Colonic mucosa (tissue), 4 donors: ENCODE measurements at places on chromosomes 4 and X. TPM values are rescaled to one million over a fixed set of nuclear protein-coding genes. Genes with fewer than 3 reads are reported as not detected.

DNA sequence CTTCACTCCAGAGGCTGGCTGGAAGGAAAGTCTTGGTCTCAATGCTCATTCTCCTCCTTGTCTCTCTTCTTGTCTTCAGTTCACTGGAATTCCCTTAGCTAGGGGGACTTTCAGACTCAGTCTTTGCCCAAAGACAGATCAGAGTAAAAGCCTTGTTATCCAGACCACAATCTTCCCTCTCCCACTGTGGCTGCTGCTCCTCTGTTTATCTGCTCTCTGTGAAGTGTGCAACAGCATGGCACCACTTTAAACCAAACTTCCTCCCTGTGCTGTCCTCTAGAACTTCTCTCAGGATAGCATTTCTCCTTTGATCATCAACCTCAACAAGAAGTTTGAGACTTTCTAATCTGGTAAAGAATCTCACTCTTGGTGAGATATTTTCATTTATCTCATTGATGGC lies 530.1 kb upstream of the SLIT2 start:
- no peaks in the 10 kb centered on the region for H3K36me3 ChIP-seq
- no peaks in the 10 kb centered on the region for H3K4me1 ChIP-seq
- no peak overlapping the region for H3K27ac ChIP-seq
- DNase-seq = no peak
- no peaks in the 10 kb centered on the region for H3K27me3 ChIP-seq

GRCh38 chrX:31170792-31171191 lies 99.0 kb upstream of the FTHL17 start:
- no peak overlapping the region for H3K4me3 ChIP-seq
- DNase-seq = no peak
- H3K27me3 ChIP-seq = no peaks in the 10 kb centered on the region
- no peaks in the 10 kb centered on the region for H3K36me3 ChIP-seq

DNA sequence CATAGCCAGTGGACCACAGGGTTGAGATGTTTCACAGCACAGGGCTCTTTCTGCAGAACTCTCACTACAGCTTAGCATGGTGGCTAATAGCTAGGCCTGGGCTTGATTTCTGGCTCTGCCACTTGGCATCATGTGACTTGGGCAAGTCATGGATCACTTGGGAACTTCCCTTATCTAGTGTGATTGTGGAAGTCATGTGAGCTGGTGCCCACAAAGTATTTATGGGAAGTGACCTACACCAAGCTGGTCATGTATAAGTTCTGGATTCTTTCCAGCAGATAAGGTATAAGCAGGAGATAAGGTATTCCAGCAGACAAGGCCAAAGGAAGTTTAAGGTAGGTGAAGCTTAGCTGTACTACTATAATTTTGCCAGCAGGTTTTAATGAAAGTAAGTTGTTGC lies 61.0 kb downstream of the REELD1 start:
- H3K4me1 ChIP-seq = no peaks in the 10 kb centered on the region
- no peaks in the 10 kb centered on the region for H3K36me3 ChIP-seq
- no peaks in the 10 kb centered on the region for H3K27me3 ChIP-seq
- H3K27ac ChIP-seq = no peak overlapping the region
- H3K4me3 ChIP-seq = no peak overlapping the region

- H3K27ac ChIP-seq = no peak overlapping the region
- H3K27me3 ChIP-seq = no peaks in the 10 kb centered on the region
- no peak for DNase-seq
- no peaks in the 10 kb centered on the region for H3K4me1 ChIP-seq
Observed at GRCh38 chr4:163988865-163989264, 494.4 kb downstream of the TMA16 start.

DNA sequence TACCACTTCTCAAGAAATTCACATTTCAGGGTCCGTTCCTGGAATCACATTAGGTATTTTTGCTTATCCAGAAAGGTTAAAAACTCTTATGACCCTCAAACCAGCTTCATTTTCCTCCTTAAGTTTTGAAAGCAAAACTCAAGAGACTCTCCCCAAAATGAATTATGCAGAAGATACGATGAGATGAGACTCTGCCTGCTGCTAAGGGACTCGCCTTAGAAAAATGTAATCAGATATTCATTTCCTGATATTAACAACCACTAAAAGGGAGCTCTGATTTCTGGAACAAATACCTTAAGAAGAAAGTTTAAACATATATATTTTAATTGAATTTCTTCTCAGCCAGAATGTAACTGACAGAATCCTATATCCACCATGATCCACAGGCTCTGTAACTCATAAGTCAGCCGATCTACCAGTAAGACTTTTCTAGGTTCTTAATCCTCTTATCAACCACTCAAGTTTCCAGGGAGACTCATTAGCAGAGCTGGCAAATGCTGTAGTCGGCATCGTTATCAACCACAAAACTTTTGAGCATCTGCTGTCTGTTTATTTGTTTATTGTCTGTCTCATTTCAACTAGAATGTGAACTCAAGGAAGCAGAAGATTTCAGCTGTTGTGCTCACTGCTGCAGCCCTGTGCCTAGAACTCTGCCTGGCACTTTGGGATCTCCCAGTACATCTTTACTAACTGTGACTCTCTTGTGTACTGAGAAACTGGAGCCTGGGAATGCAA lies 112.5 kb downstream of the LDB2 start:
- no peak overlapping the region for H3K4me3 ChIP-seq
- H3K36me3 ChIP-seq = no peaks in the 10 kb centered on the region
- no peaks in the 10 kb centered on the region for H3K4me1 ChIP-seq

CFAP99 gene
- 0.32 TPM for total RNA-seq

F8 gene
- 3.5 TPM for total RNA-seq

CFAP299 gene
- not detected for total RNA-seq

GRCh38 chr4:33941854-33942253 lies 2302.5 kb downstream of the ARAP2 start:
- no peak for DNase-seq
- H3K4me3 ChIP-seq = no peak overlapping the region
- no peak overlapping the region for H3K27ac ChIP-seq
- no peaks in the 10 kb centered on the region for H3K36me3 ChIP-seq

- no peak for DNase-seq
- H3K27ac ChIP-seq = no peak overlapping the region
- H3K4me3 ChIP-seq = no peak overlapping the region
Observed at GRCh38 chr4:14386196-14386595, 616.1 kb upstream of the CPEB2 start.

- H3K27me3 ChIP-seq = no peaks in the 10 kb centered on the region
- H3K27ac ChIP-seq = no peak overlapping the region
- no peak overlapping the region for H3K4me3 ChIP-seq
- no peaks in the 10 kb centered on the region for H3K36me3 ChIP-seq
- no peak for DNase-seq
Observed at GRCh38 chr4:38210396-38211114, 250.4 kb downstream of the PTTG2 start.

DNA sequence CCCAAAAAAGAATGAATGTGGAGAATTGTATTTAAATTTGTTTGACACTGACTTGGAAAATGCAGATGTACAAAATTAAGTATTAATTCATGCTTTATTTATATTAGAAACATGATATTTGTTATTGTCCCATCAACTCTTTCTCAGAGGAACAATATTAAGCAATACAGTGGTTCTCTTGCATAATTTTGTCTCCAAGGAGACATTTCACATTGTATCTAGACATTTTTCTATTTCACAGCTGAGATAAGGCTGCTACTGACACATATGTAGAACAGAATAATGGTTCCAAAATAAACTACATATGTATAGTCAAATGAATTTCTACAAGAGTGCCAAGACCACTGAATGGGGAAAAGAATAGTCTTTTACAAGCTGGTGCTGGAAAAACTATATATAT lies 427.9 kb upstream of the SPANXN1 start:
- no peaks in the 10 kb centered on the region for H3K36me3 ChIP-seq
- H3K4me3 ChIP-seq = no peak overlapping the region
- no peaks in the 10 kb centered on the region for H3K27me3 ChIP-seq
- DNase-seq = no peak
- no peak overlapping the region for H3K27ac ChIP-seq

HAND2 gene
- 1.6 TPM for total RNA-seq

GATA1 gene
- total RNA-seq = 0.77 TPM

IL21 gene
- total RNA-seq = not detected

DNA sequence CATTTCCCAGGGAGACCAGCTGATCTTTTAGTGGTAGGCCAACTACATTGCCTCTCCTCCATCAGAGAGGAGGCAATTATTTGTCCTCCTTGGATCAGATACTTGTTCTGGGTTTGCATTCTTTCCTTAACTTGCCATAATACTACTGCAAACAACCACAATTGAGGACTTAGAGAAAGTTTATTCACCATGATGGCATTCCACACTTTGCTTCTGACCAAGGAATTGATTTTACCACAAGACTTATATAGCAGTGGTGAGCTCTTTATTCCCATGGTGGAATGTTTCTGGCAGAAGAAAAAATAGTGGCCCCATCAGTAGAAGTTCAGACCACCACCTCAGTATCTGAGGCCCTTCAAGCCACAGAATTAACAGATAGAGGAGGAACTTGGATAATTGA lies 123.9 kb upstream of the PPP3CA start:
- H3K4me1 ChIP-seq = no peaks in the 10 kb centered on the region
- H3K36me3 ChIP-seq = no peaks in the 10 kb centered on the region
- H3K27me3 ChIP-seq = no peaks in the 10 kb centered on the region
- no peak for DNase-seq
- no peak overlapping the region for H3K27ac ChIP-seq

CFP gene
- 1.1 TPM for total RNA-seq

DNA sequence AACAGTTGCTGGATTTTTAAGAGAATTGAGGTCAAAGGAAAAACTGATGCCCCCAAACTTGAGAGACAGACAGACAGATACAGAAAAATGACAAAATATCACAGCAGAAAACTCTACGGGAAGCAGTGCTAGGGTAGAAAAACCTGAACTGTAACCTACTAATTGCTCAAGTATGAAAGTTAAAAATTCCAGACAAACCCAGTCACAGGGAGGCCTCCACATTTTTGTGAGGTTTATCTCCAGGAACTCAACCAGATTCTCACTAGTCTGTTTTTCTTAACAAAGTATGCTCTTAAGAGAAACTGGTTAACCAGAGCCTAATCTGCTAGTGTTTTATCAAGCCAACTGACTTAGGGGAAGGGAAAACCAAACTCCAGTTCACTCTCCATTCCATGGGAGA lies 19.9 kb upstream of the PPP3CA start:
- DNase-seq = no peak
- no peak overlapping the region for H3K27ac ChIP-seq
- H3K36me3 ChIP-seq = no peaks in the 10 kb centered on the region
- no peak overlapping the region for H3K4me3 ChIP-seq

DNA sequence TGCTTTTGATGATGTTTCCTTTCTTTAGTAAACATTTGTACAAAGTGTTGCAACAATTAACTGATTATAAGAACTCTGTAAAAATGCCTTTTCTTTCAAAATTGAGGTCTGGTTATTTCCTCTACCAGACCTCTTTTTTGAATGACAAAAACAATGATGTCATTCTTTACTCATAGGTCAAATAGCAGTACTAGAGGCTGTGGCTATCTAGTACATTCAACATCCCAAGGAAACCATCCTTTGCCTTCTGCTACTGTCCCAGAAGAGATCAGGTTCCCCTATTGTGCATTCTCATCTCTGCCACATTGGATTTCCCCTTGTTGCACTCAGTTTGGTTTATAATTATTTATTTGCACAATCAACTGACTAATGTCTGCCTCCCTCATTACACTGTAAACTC lies 19.1 kb upstream of the MAD2L1 start:
- no peak overlapping the region for H3K27ac ChIP-seq
- no peaks in the 10 kb centered on the region for H3K4me1 ChIP-seq
- H3K36me3 ChIP-seq = no peaks in the 10 kb centered on the region
- no peak for DNase-seq

DNA sequence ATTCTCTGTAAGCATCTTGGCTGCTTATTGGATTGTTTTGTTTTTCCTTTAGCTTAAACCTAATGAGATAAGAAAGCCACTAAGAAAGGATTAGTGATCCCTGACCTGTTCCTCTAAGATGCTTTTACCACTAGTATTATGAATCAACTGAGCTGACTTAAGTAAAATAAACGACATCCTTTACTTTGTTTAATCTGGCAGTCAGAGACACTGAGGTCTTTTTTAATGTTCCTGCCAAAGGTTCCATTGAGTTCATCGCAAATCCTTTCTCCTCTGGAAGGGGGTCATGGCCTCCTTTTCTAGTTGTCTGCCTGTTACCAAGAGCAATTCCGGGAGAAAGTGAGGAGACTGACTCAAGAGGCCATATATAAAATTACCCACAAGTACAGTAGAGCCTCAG lies 1038.3 kb upstream of the SLIT2 start:
- H3K4me3 ChIP-seq = no peak overlapping the region
- no peak overlapping the region for H3K27ac ChIP-seq
- H3K27me3 ChIP-seq = no peaks in the 10 kb centered on the region
- H3K4me1 ChIP-seq = no peaks in the 10 kb centered on the region
- DNase-seq = no peak

GRCh38 chr4:92163348-92163747 lies 140.4 kb upstream of the GRID2 start:
- no peak overlapping the region for H3K4me3 ChIP-seq
- H3K36me3 ChIP-seq = no peaks in the 10 kb centered on the region
- no peak for DNase-seq
- no peak overlapping the region for H3K27ac ChIP-seq
- H3K27me3 ChIP-seq = no peaks in the 10 kb centered on the region

DNA sequence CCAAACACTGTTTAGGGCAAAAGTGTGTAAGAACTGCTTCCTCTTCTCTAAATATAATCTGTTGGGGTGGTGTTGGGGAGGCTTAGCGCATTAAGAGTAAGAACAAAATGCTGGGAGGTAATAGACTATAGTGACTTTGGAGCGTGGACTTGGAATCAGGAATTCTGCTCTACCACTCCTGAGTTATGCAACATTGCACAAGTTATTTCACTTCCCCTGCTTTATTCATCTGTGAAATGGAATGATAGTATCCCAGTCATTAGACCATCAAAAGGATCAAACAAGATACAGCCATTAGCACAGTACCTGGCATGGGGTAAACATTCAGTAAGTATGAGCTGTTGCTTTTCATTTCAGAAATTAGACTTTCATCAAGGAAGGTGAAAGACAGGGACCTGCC lies 58.7 kb downstream of the IGFBP7 start:
- no peaks in the 10 kb centered on the region for H3K36me3 ChIP-seq
- DNase-seq = no peak
- no peaks in the 10 kb centered on the region for H3K27me3 ChIP-seq
- H3K27ac ChIP-seq = no peak overlapping the region

DNA sequence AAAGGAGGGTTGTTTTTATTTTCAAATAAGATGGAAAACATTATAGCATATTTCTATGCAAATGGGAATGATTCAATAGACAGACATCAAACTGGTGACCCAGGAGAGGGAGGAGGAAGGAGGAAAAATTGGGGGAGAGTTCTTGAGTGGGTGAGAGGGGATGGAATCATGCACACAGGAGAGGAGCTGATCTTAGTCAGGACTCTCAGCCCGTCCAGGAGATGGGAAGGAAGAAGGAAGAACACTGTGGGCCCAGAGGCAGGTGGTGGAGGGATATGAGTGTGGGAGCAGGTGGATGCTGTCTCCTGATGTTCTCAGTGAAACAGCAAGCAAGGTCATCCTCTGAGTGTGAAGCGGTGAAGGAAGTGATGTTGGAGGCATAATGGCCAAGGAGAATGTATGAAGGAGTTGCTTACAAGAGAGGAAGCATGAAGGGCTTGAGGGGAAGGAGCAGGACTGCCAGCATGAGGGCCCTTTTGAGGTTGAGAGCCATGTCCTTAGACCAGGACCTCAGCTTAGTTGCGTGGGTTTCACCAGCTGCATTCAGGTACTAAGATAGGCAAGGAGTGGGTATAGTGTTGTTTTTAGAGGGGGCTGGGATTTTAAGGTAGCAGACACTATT lies 161.7 kb upstream of the NAP1L5 start:
- no peaks in the 10 kb centered on the region for H3K4me1 ChIP-seq
- no peak overlapping the region for H3K27ac ChIP-seq
- no peak overlapping the region for H3K4me3 ChIP-seq
- no peaks in the 10 kb centered on the region for H3K36me3 ChIP-seq

GRCh38 chr4:13590766-13591165 lies 36.8 kb downstream of the BOD1L1 start:
- H3K36me3 ChIP-seq = no peaks in the 10 kb centered on the region
- no peak for DNase-seq
